AG08396 (cell line): ENCODE measurements at places on chromosomes 1 and 21.

GRCh38 chr1:207052911-207053769, at the start of gene PFKFB2:
Gene PFKFB2, plus strand, starts transcription at chr1:207053275. Its CDS starts 1,443 bp downstream, at chr1:207054718.
- DNase-seq = peak; percentile 86

- DNase-seq = no peak
Observed at GRCh38 chr21:28922368-28922767, 70.3 kb downstream of the LTN1 start.

DNA sequence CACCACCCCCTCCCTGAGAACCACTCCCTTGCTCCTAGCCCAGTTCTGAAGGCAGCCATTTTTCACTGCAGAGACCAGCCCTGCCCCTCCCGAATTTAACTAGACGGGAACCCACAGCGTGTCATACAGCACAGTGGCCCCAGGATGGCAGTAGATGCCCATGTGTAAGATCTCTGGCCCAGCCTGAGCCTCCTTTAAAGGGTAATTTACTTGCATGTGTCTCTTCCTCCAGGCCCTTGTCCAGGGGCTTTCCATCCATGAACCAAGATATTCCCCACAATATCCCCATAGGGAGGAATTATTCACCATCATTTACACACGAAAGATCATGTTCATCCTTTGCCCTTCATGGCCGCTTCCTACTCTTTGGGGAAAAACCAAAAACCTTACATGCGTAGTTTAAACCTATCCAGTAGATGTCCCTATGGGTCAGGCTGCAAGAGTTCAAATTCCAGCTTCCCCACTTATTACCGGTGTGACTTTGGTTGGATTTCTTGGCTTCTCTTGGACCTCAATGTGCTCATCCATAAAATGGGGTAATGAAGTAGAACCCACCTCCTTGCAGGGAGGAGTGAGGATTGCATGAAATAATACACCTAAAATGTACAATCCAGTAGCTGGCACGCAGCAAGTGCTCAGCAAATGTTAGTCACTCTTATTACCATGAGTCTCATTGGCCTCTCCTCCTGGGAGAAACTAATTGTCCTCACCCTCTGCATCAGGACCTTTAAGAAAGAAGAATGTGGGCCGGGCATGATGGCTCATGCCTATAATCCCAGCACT, 4.0 kb upstream of the LACTBL1 start:
- DNase-seq = peak; percentile 83

- no peak for DNase-seq
Observed at GRCh38 chr1:183711741-183712361, 58.7 kb upstream of the APOBEC4 start.

DNA sequence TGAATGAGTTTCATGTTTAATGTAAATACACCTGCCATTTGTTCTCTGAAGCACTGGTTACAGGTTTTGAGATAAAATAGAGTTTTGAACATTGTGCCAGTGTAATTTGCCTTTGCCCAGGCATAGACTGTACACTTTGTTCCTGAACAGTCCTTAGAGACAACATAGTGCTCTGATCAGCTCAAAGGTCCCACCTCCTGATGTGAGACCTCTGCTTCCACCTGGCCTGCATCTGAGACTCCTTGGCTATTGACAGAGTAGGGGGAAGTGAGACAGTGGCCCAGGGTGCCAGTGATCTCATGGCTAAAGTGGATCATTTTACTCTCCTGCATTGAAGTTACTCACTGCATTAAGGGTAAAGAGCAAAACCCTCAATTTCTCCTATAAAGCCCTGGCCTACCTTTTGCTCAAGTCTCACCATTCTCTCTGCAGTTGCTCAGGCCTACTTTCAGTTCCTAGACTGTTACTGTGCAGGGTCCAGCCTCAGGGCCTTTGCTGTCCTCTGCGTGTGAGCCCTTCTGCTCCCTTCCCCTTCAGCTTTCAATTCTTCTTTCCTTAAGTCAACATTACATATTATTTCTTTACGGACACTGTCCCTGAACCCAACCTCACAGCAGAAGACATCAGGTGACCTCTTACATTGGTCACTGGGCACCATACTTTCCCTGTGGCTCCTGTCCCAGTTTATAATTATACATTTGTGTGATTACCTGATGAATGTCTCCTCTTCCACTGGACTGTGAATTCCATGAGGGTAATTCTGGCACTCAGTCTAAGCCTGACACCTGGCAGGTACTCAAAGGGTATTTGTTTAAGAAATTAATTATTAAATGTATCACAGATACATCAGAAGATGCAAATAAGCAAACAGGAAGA, 142.9 kb downstream of the ROR1 start:
- no peak for DNase-seq

DNA sequence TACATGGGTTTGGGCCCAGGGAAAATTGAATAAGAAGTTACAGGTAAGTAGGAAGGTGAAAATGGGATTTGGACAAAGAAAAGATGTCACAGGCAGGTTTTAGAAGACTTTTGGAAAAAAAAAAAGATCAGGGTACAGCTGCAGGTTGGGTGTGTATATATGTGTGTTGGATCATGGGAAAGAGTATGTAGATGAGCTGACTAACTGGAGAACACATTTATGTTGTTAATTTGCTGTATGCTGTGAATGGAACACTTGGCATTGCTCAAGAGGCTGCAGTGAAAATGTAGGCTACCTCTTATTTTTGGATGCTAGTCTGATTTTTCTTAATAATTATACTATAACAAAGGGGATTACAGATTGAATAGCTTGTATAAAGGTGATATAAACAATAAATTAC, 577.7 kb upstream of the USP24 start:
- no peak for DNase-seq

GRCh38 chr1:23868557-23869016, 497 bp upstream of the FUCA1 start:
- peak; percentile 34 for DNase-seq

- no peak for DNase-seq
Observed at GRCh38 chr1:59126366-59126765, 170.5 kb upstream of the FGGY start.
